ENCODE measurements at places on chromosomes 3 and 15.

- no peak for DNase-seq
Observed at GRCh38 chr3:64260431-64260830, 35.2 kb upstream of the PRICKLE2 start.

- DNase-seq = no peak
Observed at GRCh38 chr3:58559586-58559985, 17.6 kb downstream of the FAM107A start.

- no peak for DNase-seq
Observed at GRCh38 chr15:98798375-98798893, 150.1 kb downstream of the IGF1R start.

- DNase-seq = no peak
Observed at GRCh38 chr3:192851821-192852372, 65.8 kb downstream of the MB21D2 start.

DNA sequence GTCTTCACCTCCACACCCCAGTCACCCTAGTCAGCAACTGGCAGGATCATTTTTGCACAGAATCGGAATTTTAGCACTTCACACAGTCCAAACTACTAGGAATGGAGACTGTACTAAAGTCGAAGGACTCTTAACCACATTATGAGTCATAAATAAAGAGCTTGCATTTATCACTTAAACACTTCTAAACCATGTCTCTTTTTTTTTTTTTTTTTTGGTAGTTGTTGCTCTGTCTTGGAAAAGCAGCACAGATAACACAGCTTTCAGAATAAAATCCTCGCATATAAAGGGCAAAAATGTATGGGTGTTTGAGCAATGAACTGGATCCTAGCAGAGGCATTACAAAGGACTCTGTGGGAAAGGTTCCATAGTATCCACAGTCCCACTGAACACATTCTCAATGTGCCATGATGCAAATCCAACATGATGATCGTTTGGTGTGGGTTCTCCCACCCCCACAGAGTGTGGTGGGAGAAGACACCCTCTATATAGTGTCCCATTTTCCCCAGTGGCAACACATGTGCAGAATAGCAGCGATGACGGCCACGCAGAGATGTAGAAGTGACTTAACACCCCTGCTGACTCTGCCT is 47.1 kb downstream of the FOXP1 start:
- no peak for DNase-seq

DNA sequence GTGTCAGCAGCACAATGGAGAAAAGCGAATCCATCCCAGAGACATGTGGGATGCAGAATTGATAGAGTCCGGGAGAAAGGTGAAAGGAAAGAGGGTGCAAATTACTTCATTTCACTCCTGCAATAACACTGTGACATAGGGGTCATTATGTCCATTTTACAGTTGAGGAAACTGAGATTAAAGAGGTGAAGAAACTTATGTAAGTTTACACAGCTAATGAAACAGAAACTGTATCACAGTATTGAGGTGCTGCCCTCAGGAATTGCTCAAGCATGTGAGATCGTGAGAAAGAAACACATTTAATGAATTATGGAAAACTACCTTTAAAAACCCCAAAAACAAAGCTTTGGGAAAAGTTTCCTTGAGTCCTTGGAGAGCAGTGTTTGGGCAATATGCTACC is 103.6 kb upstream of the PFN2 start:
- no peak for DNase-seq

GRCh38 chr3:46484911-46485778 is 12.6 kb upstream of the RTP3 start:
- no peak for DNase-seq

DNA sequence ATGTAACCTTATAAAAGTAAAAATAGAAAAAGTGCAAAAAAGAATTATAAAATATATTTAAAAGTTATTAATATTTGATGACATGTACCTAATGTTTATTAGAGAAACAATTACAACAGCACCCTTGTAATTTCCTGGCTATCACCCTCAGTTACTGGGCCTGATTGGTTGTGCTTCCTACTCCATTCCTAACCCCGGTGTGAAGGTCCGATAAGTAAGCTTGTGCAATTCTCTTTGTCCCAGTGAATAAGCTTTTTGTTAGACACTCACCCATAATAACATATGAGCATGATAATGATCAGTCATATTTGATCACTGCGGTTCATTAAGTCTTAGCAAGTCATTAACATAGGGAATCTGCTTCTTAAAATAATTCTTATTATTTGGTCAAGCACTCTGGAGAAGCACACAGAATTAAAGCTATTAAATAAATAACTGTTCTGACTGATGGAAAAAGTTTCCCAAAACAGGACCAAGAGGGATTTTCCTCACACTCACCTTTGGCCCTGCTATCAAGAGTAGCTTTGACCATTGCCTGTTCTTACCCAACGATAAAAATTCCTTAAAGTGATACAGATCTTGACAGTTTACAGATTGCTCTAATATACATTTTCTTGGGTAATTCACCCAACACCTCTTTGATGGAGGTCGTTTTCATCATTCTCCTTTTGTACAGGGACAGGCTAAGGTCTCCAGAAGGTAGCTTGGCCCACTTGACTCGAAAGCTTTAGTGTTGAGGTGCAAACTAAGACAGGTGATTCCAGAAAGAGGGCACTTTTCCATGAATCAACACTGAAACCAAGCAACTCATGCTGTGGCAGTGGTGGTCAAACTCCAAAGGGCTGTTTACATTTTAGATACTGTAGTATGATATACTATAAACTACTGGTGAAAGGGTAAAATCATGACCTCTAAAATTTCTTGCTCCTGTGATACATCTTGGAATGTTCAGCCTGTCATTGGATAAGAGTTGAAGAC is 543.0 kb upstream of the KCNMB2 start:
- no peak for DNase-seq

GRCh38 chr3:129530251-129530791 is 1.9 kb downstream of the RHO start:
- no peak for DNase-seq

DNA sequence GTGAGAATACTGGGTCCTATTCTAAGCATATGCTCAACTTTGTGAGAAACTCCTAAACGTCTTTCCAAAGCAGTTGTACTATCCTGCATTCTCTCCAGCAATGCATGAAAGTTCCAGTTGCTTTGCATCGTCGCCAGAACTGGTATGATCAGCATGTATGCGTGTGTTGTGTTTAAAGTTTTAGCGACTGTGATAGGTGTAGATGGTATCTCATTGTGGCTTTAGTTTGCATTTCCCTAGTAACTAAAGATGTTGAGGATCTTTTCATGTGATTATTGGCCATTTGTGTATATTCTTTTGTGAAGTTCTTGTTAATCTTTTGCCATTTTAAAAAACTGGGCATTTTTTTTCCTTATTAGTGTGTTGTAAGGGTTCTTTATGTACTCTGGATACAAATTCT is 115.1 kb downstream of the SPATA16 start:
- no peak for DNase-seq

- DNase-seq = no peak
Observed at GRCh38 chr3:49668861-49669260, 5.3 kb upstream of the APEH start.

DNA sequence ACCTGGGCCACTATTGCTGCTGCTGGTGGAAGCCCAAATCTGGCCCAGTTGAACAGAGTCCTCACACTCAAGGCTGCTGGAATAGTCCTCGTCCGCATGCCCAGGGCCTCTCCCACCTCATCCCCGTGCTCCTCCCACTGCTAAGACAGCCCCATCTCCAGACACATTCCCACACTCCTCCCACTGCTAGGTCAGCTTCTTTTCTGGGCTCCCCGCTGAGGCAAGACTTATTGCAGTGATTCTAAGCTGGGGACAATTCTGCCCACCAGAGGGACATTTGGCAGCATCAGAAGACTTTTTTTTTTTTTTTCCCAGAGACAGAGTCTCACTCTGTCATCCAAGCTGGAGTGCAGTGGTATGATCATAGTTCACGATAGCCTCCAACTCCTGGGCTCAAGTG is 35.1 kb downstream of the POC1A start:
- DNase-seq = no peak

- no peak for DNase-seq
Observed at GRCh38 chr3:144552346-144553057, 580.9 kb downstream of the DIPK2A start.

DNA sequence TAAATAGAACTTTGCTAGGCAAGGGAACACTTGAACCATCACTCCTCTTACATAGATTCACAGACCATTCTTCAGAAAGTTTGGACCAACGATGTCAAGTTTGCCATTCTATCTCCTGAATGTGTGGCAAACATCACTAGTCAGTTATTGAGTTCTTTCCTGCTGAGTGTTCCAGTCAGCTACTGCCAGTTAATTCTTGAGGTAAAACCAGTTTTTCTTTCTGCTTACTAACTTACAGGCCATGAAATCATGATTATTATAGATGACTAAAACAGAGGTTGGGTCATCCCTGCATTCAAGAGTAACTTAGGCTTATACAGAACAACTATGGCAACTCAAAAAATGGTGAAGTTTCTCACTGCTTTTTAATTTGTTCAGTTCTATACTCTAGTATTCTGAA is 88.2 kb downstream of the AP4E1 start:
- DNase-seq = no peak

- DNase-seq = no peak
Observed at GRCh38 chr15:74831813-74832495, 5.5 kb downstream of the CPLX3 start.

DNA sequence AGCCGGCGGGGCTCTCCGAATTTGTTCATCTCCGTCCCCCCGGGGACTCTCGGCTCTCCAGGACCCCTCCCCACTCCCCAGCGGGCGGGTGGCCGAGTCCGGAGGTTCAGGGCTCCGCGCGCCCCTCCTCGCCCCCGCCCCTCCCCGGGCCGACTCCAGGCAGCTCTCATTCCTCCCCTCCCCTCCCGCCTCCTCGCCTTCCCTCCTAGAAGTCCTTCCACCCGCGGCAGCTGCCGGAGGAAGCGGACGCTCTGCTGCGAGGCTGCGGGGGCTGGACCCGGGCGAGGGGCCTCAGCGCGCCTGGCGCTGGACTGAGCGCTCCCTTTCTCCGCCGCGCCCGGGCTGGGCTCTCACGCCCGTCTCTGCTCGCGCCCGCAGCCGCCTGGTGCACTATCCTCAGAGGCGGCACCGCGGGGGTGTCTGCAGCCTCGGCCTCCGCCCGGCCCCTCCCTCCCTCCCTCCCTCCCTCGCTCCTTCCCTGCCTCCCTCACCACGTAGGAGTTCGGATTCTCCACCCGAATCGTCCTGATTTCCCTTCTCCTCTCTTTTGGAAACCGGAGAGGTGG is at the start of gene ROBO2:
ROBO2 (plus strand) TSS at position 494 of the 566 bp plus-strand sequence. CDS start 687 bp downstream, outside the sequence.
- no peak for DNase-seq

DNA sequence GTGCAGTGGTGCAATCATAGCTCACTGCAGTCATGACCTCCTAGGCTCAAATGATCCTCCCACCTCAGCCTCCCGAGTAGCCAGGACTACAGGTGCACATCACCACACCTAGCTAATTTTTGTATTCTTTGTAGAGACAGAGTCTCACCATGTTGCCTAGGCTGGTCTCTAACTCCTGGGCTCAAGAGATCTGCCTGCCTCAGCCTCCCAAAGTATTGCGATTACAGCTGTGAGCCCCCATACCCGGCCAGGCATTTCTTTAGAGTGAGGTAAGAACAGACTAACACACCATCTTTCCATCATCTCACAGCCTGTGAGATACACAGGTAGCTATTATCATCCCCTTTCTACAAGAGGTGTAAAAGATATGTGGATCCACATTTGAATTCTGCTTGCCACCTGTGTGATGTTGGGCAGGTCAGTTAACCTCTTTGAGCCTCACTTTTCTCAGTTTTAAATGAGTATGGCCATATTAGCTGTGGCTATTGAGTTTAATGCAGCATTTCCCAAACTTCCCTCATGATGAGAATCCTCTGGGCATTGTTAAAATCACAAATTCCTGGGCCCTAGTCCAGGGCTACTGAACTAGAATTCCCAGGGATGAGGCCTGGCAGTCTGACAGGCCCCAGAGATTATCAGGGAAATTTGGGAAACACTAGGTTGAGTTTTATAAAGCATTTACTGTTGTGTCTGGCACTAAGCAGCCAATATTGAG is 46.0 kb downstream of the ANP32A start:
- no peak for DNase-seq

GRCh38 chr3:12258911-12259310 is 30.0 kb upstream of the PPARG start:
- DNase-seq = no peak

- no peak for DNase-seq
Observed at GRCh38 chr3:194602669-194603171, 30.5 kb downstream of the TMEM44 start.

DNA sequence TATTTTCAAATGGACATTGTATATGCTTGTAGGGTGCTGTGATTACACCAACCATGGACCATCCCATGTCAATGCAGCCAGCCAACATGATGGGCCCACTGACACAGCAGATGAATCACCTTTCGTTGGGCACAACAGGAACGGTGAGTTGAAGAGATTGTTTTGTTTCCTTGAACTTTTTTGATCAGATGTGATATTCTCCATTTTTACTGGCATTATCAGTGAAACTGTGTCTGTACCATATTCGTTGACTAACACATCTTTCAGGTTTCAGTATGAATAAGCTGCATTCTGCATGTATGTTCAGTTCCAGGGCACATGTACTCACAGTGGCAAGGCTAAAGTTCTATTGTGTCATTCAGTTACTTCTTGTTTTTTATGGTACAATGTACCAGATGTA is 655.2 kb downstream of the RBMS3 start:
- no peak for DNase-seq

GRCh38 chr15:41695750-41696436 is 35.7 kb downstream of the MGA start:
- DNase-seq = no peak

DNA sequence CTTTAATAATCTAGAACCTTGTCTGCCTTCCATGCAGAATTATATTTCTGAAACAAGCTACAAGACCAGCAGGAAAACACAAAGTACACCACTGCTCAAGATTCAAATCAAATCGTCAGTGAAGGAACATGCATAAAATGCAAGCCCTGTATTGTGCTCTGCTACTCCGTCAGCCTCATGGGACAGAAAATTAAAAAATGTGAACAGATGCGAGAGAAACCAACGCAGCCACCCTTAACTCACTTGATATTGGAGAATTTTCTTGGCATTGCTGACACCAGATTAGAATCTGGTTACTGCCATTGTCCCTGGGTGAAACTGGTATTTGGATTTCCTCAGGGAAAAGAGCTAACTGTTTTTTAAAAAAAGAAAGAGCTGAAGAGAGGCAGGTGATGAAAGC is 23.6 kb downstream of the ANXA2 start:
- no peak for DNase-seq

- DNase-seq = no peak
Observed at GRCh38 chr3:40679290-40679689, 154.5 kb downstream of the ZNF621 start.

DNA sequence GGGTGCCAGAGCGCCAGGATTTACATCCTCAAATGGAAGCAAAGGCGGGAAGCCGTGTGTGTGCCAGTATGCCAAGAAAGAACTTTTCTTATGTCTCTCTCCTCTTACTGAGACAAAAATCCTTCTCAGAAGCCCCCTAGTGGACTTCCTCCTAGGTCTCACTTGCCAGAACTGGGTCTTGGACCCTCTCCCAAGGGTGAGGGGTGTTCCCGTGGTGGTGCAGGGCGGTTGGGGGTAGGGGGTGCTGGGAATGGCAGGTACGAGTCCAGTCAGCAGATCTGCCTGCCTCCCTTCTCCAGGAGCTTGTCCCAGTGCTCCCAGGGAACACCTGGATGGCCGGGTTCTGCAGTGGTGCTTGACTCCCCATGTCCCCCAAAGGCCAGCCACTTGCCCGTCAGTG is 52.0 kb downstream of the CORO2B start:
- no peak for DNase-seq

Measured in stimulated activated CD8-positive, alpha-beta memory T cell treated with anti-CD3 and anti-CD28 coated beads, Interleukin-7, amount 100 ng/mL, for 1 hour (primary cell).